ENCODE measurements at places on chromosomes 7 and 10.

GRCh38 chr7:2860627-2861133 lies 16.6 kb upstream of the GNA12 start:
- DNase-seq, result no peak

GRCh38 chr7:22822486-22823141 lies at the start of gene TOMM7:
Gene TOMM7, minus strand, starts transcription at chr7:22822849. Its CDS starts 70 bp downstream, at chr7:22822779.
- peak; percentile 94 for DNase-seq

- DNase-seq, result no peak
These were observed 160.9 kb downstream of the SDK1 start for GRCh38 chr7:3461923-3462322.

GRCh38 chr7:69418869-69419670 lies 179.2 kb upstream of the AUTS2 start:
- no peak for DNase-seq

- no peak for DNase-seq
These were observed 133.9 kb downstream of the PCDH15 start for GRCh38 chr10:54667136-54667535.

DNA sequence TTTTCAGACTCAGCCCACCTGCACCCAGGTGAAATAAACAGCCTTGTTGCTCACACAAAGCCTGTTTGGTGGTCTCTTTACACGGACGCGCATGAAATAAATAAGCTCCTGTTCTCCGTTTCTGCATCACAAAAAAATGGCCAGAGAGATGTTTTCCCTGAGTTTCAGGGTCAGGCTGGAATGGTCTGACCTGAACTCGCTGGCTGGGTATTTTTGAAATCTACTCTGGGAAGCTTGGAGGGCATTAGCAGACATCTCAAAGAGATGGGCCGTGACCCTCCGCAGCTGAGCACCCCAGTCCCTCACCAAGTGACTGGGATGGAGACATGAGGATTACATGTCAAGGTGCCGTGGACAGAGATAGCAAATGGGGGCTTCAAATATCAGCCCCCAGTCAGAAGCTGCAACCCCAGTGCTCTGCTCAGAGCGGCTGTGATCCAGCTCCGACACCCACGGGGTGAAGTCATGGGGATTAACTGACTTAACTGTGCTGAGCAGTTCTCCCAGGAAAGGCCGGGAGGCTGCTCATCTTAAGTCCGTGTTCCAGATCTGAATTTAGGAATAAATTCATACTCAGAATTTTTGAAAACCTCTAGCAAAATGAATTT lies 22.3 kb downstream of the CALML5 start:
- DNase-seq, result no peak

DNA sequence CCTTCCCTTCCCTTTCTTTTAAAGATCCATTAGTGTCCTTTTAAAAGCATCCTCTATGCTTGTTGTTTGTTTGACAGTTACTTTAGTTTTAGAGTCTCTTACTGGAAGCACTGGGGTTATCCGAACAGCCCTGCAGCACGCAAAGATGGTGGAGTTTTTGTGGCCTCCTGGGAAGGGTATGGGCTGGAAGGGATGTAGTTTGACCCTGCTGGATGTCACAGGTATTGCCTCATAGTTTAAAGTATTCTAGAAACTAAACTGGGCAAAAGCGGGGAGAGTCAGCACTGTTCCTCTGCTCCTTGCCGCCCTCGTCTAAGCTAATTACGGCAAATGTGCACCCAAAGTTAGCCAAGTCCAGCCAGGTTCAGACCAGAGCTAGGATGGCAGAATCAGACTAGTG lies 35.8 kb upstream of the GNAI1 start:
- no peak for DNase-seq

GRCh38 chr7:114504586-114504985 lies 90.0 kb downstream of the FOXP2 start:
- no peak for DNase-seq

DNA sequence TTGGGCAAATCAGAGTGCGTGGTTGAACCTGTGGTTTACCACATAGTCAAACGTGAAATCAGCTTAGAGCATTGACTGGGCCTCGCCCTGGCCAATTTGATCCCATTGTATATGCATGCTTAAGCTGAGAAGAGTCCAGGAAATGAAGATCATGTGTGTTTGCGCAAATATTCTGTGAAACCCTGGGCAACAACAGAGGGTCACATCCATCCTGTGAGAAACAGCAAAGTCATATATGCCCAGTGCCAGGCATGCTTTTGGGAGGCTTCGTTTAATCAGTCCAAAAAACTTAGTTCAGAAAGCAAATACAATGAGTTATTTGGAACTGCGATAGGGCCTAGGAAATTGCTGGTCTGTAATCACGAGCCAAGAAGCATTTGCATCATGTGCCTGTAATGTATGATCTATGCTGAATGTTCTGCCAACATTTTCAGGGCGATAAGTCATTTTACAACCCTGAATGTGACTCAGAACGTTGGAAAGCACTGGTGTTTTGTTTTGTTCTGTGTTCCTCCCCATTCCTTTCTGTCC lies 412.1 kb upstream of the CELF2 start:
- DNase-seq, result no peak

DNA sequence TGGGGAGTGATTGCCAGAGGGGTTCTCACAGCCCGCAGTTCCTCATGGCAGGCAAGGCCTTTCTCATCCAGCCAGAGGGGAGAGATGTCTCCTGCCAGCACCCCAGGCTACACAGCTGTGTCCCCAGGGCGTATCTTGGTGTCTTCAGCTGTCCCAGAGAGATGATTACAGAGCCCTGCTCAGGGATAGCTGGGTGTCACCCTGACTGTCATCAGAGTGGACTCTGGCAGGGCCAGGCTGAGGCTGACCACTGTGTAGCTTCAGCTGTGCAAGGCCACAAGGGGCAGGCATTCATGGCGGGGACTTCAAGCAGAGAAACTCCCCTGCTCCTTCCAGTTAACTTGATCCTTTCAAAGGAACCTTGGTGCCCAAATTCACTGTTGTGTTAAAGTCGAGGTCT lies 124.2 kb downstream of the RGS10 start:
- peak; percentile 37 for DNase-seq

DNA sequence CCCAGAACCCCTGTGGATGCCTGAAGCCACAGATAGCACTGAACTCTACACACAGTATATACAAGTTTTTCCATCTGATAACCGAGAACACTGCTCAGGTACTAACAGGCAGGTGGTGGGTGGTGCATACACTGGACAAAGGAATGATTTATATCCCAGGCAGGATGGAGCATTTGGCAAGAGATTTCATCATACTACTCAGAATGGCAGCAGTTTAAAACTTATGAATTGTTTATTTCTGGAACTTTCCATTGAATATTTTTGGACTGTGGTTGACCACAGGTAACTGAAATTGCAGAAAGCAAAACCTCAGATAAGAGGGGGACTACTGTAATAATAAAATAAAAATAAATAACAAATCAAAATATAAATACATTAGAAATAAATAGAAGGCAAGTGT lies 10.9 kb upstream of the KCNMA1 start:
- DNase-seq, result no peak

DNA sequence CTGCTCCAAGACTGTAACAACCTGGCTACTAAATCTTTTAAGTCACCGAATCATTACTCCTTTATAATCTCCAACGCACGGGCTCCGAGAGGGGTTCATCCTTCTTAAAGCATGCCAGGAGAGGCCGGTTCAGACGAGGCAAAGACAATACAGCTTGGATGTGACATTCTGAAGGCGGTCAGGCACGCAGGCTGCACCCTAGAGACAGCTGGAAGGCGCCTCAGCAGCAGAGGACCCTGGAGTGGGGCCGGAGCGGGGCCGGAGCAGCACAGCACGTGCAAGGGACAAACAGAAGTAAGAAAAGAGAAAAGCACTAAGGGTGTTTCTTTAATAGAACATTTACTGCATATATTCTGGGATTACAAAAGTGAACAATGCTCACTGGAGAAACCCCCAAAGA lies 97.8 kb upstream of the PPP2R2D start:
- DNase-seq, result no peak

DNA sequence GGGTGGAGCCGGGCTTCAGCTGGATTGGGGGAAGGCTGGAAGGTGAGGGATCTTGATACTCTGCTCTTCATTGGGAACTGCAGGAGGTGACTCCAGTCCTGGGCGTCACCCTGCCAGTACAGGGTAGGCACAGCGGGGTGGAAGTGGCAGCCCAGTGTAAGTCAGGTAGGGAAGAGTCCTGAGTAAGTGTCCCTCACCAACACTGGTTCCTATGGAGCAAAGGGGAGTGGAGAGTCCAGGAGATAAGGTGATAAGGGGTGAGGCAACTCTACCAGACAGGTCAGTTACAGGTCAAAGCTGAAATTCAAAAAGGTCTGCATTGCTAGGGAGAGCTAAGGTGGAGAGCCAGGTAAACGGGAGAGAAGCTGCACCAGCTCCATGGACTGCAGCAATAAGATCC lies 145.6 kb upstream of the NFE2L3 start:
- no peak for DNase-seq

- no peak for DNase-seq
These were observed 53.7 kb downstream of the CTTNBP2 start for GRCh38 chr7:117819558-117819957.

- DNase-seq, result no peak
These were observed 123.2 kb downstream of the ANK3 start for GRCh38 chr10:60266513-60266912.

DNA sequence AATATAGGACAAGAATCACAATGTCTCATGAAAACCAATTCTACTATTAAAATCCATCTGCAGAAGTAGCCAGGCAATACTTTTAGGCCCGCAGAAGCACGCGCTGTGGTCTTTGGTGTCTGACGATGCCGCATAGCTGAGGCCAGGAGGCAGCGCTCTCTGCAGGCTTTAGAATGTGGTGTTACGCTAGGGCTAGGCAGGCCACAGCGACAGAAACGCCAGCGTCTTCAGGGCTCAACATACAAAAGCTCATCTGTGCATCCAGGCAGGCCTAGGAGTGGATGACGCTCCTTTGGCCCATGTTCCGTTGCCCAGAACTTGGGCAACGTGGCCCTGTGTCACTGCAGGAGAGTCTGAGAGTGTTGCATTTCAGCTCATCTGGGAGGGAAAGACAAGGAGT lies 601.1 kb upstream of the FOXK1 start:
- no peak for DNase-seq

DNA sequence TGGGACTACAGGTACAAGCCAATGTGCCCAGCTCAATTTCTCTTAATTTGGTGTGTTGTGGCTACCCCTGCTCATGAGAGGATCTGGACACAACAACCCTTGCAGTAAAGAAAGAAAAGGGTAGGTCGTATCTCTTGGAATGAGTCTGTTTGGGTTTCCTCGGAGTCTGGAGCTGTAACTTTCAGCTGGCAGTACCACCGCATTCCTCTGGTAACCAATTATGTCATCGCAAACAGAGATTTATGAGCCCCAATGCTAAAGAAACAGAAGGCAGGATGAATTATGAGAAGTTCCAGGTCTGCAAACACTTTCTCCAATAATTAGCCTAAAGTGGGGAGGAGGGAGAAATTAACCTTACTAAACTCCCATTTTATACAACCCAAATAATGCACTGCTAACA lies 186.6 kb upstream of the NRP1 start:
- DNase-seq, result no peak

DNA sequence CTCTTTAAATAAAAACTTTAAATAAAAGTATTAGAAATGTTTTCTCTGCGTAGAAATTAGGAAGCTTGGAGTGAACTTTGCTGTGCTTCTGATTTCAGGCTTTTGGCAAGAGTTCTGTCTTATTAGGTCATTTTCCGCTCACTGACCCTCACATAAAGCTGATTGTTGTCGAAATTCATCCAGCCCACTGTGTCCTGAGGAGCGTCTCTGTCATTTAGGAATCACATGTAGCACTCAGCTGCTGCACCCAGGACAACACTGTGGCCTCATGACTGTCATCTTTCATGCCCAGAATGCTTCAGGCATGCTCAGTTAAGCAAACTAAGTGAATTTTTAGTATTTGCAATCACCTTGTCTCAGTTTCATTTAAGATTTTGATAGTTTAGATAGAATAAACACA lies 57.8 kb upstream of the MSRB2 start:
- no peak for DNase-seq

GRCh38 chr7:127588697-127589482 lies 679 bp downstream of the ARF5 start:
- peak; percentile 63 for DNase-seq

DNA sequence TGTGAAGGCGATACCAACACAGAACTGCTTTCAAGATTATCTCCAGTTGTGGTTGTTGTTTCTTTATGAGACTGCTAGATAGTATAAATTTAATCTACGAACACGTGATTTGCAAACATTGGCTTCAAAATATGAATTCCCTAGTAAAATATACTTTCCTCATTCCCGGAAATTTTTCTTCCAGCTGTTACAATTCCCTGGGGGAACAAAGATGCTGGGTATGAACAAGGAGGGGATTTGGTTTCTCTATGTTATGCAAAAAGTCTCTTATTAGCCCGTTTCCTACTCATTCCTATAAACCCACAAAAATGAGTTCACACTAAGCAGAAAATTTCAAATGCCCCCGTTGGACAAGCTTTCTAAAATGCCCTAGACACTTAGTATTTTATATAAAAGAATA lies 928.3 kb downstream of the CNTNAP2 start:
- no peak for DNase-seq

- DNase-seq, result no peak
These were observed 98.1 kb downstream of the MYOF start for GRCh38 chr10:93384006-93384405.

- no peak for DNase-seq
These were observed 493.8 kb downstream of the ARL4A start for GRCh38 chr7:13181216-13181615.

GRCh38 chr10:31083765-31084184 lies 52.1 kb upstream of the ZNF438 start:
- DNase-seq, result no peak

- no peak for DNase-seq
These were observed 92.0 kb downstream of the LSMEM1 start for GRCh38 chr7:112572669-112573301.

- no peak for DNase-seq
These were observed 166.3 kb upstream of the RHOBTB1 start for GRCh38 chr10:61110188-61110844.

- DNase-seq, result no peak
These were observed 9.5 kb upstream of the ARID5B start for GRCh38 chr10:61891906-61892585.

- no peak for DNase-seq
These were observed 35.2 kb downstream of the KCNMA1 start for GRCh38 chr10:77602231-77602912.

GRCh38 chr7:144384071-144384470 lies 19.4 kb downstream of the NOBOX start:
- DNase-seq, result no peak

GRCh38 chr10:48811461-48811860 lies 126.8 kb downstream of the WDFY4 start:
- DNase-seq, result no peak

- no peak for DNase-seq
These were observed 16.1 kb upstream of the ABCC2 start for GRCh38 chr10:99766302-99766681.

- DNase-seq, result no peak
These were observed 43.2 kb upstream of the TES start for GRCh38 chr7:116167177-116167576.

- no peak for DNase-seq
These were observed 5.3 kb upstream of the CUZD1 start for GRCh38 chr10:122850705-122851640.

All from Right ventricle myocardium superior (tissue), 1 donor.